ENCODE measurements at places on chromosomes 13 and 19.

GRCh38 chr19:1154731-1155351 lies 19.2 kb downstream of the SBNO2 start:
- peak; percentile 48 for DNase-seq

- no peak for DNase-seq
These were observed 31.7 kb upstream of the PCDH8 start for GRCh38 chr13:52879950-52880741.

- no peak for DNase-seq
These were observed 14.2 kb downstream of the KLF5 start for GRCh38 chr13:73073050-73073449.

- DNase-seq = no peak
These were observed 280.3 kb downstream of the KLF5 start for GRCh38 chr13:73339086-73339485.

DNA sequence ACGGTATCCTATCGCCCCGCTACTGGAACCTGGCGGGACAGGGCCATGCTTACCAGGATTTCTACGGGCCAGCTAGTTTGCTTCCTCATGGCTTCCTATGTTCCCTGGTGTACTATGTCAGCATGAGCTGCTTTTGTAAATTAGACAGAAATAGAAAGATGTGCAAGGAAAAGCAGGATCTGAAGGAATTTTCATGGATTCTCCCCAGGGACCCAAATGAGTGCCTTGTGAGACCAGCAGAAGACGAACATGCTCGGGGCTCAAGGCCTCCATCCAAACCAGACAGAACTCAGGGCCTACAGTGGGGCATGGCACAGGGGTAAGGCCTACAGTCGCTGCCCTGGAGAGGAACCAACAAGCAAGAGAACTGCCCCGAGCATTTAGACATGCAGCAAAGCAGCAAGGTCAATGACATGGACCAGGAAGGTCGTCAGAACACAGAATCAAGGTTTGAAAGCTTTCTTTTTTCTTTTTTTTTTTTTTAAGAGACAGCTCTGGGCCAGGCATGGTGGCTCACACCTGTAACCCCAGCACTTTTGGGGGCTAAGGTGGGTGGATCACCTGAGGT lies 17.3 kb downstream of the EPS15L1 start:
- DNase-seq = no peak

DNA sequence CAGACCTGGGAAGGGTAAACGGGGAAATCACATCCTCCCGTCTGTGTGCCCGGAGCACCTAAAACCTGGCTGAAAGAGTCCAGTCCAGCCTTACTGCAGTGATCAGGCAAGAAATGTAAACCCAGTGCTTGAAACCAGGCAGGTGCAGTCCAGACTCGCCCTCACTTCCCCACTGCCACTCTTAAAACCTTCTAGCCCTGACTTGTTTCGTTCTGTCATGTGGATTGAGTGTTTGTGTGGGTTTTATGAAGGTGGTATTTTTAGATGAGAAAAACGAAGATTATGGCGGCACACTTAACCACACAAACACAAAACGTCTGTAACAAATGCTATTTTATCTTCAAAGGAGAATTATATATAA lies 839 bp upstream of the CKAP2 start:
- no peak for DNase-seq

DNA sequence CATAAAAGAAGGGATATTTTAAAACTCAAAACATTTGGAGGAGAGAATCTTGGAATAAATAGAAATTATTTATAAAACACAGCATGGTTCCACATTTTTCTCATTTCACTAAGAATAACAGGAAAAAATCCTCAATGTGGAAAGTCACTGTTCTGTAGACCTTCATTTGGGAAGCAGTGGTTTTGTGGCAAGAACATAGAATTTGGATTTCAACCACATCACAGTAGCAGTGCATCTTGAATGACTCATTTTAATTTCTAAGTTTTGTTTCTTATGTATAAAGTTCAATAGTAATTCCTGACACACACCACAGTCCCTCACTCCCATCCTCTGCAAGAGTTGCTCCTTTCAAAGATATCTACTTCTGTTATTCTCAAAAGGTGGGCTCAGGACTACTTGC lies 264.0 kb downstream of the ENOX1 start:
- DNase-seq = peak; percentile 55

DNA sequence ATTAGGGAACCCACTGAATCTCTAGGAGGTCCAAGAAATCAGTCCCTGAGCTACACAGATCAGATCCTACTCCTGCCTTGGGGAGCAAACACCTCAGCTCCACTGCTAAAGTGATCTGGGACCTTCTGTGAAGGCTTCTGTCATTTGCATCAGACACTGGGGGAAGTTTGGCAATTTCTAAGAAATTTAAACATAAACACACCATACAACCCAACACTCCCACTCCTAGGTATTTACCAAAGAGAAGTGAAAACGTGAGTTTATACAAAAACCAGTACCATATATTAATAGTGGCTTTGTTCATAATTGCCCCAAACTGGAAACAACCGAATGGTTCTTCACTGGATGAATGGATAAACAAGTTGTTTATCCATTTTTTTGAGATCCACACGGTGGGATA lies 7.3 kb upstream of the TYROBP start:
- no peak for DNase-seq

DNA sequence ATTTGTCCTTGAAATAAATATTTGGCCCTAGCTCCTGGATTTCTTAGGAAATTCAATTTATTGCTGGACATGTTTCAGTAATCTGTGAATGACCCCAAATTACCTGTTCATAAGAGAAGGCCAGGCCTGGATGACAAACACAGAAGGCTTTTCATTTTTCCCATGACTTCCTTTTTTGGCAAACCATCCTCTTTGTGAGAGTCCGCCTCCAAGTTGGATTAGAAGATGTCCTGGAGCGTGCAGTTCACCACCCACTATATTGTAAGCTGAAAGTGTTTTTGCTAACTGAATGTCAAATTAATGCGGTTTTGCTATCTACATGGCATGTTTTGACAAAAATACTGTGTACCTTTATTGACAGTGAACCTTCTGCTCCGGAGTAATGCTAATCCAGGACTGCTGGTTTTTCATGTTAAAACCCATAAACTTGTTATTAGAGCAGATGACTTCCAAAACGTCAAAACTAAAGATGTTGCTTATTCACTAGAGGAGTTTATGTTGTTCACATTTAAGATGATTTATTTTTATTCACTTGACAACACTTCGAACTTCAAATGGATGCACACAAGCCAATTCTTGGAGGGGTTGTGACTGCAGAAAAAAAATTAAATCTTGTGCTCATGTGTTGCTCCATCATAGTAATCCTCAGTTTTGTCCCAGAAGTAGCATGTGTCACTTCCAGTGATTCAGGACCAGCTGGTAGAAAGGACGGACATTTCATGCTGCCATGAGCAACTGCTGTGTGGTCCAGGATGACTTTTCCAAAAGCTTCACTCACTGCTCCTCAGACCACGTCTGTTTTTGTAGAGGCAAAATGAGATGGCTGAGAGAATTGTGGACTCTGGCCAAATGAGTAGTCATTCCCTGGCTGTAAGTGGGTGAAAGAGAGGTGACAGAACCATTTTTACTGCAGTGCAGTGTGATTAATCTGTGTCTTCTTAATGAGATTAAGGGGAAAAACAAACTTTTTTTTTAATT lies 71.0 kb downstream of the ITGBL1 start:
- DNase-seq = peak; percentile 26

GRCh38 chr19:14472202-14472938 lies 2.8 kb downstream of the PTGER1 start:
- DNase-seq = no peak

GRCh38 chr19:35871611-35872010 lies 3.2 kb downstream of the APLP1 start:
- DNase-seq = no peak

GRCh38 chr19:16458391-16459341 lies 13.1 kb downstream of the EPS15L1 start:
- no peak for DNase-seq

GRCh38 chr19:34118879-34119748 lies 53.2 kb upstream of the LSM14A start:
- DNase-seq = no peak

GRCh38 chr19:16034958-16035560 lies 41.2 kb upstream of the TPM4 start:
- no peak for DNase-seq

DNA sequence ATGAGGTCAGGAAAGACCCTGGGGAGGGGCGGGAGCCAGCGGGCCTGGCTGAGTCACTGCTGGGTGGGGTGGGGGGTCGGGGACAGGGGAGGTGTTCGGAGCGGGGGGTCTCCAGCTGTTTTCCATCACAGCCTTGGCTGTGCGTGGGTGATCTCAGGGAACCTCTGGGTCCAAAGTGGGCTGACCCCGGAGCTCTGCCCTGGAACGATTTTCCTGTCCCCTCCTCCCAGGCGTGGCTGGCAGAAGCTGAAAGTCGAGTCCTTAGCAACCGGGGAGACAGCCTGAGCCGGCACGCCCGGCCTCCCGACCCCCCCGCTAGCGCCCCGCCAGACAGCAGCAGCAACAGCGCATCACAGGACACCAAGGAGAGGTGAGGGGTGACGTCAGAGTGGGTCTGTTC lies 10.6 kb downstream of the TRIP10 start:
- DNase-seq = no peak

- DNase-seq = no peak
These were observed 347.9 kb downstream of the EFNB2 start for GRCh38 chr13:106187501-106188095.

- DNase-seq = no peak
These were observed 1.6 kb downstream of the MISP3 start for GRCh38 chr19:14073925-14074838.

GRCh38 chr13:40231311-40231710 lies 435.1 kb downstream of the FOXO1 start:
- no peak for DNase-seq

DNA sequence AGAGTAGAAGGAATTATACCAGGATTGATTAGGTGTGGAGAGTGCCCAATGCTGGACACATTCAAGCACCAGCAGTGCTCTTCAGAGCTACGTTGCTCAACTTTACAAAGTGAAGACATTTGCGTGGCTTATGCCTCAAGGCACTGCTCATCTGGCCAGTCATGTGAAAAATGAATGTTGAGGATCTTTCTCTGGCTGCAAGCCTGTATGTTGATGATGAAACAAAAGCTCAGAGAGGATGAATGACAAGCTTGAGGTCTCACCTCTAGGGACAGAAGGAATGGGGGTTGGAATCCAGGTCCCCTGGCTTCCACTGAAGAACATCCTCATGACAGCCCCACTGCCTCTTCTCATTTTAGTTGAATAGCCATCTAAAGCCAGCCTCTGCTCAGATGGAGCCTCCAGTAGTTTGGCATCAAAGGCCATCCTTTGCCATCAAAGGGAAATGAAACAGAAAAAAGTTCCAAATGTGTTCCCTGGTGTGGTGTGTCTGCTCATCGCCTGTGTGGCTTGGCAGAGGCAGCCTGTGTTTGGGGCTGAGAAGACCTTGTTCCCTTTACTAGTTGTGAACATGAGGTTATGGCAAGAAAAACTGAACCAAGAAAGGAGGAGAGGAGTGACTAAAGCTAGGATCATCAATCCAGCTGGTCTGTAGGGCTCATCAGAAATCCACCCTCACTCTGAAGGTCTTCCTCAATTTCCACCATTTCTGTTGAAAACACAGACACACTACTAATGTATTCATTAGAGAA lies 114.0 kb upstream of the KL start:
- DNase-seq = no peak

DNA sequence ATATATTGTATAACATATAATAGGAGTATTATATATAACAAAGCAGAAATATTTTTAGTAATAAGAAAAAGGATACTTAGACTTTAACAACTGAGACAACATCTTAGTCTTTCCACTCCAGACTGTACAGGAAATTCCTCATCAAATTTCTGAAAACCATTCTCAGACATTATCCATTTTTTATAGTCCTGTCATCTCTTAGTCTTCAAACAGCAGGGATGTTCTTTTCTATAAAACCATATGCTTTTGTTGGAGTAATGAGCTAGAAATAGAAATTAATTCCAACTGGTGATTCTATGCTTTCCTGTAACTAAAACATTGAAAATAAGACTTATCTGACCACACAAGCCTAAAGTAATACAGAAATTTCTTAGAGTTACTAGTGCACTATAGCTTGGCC lies 82.2 kb upstream of the CSNK1A1L start:
- DNase-seq = peak; percentile 45

DNA sequence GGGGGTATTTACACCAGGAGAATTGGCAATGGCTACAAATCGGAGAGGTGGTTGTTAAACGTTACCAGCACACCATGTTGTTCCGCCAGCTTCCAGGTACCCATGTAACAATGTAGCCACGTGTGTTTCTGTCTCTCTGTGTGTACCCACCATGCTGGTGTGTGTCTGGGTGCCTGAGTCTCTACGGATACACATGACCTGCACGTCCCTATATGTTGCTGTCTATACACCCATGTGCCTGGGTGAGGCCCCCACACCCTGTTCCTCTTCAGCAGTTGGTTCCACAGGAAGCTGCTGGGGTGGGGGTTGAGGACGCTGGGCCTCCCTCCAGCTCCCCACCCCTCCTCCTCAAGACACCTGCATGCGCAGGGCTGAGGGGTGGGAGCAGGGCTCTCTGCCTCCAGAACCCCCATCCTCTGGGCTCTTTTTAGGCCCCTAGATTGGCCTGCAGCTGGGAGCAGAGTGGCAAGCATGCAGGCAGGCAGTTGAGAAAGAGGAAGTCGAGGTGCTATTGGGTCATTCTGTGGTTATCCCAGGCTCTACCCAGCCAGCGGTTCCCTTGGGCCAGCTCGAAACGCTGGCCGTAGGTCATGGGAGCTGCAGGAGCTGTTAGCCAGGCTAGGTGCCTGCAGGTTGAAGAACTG lies at the start of gene ARHGEF18:
ARHGEF18 (plus strand) TSS at position 351 of the 644 bp plus-strand sequence. CDS start 13,954 bp downstream, outside the sequence.
- DNase-seq = no peak
